ENCODE measurements at places on chromosomes 12 and 14. TPM values are rescaled to one million over a fixed set of nuclear protein-coding genes. Genes with fewer than 3 reads are reported as not detected.

SIX6 gene
- total RNA-seq, result not detected

FSCB gene
- total RNA-seq, result not detected

ANO4 gene
- total RNA-seq, result not detected

TAPBPL gene
- total RNA-seq, result 4.0 TPM

REM2 gene
- 0.31 TPM for total RNA-seq

CD69 gene
- not detected for total RNA-seq

CACNA1C gene
- total RNA-seq, result 0.03 TPM

LPAR5 gene
- 0.59 TPM for total RNA-seq

PZP gene
- total RNA-seq, result not detected

ANGEL1 gene
- 9.5 TPM for total RNA-seq

HCAR3 gene
- 0.47 TPM for total RNA-seq

OLR1 gene
- total RNA-seq, result 2.6 TPM

TBC1D30 gene
- 1.8 TPM for total RNA-seq

Measured in A549 treated with CpdA at 1 μM for 4 hours (cell line).